ENCODE measurements at places on chromosomes 5 and 9.

GRCh38 chr9:34084562-34084961 is 35.9 kb upstream of the UBAP2 start:
- DNase-seq = no peak

GRCh38 chr5:801472-801871 is 16.9 kb upstream of the ZDHHC11B start:
- DNase-seq = no peak

GRCh38 chr5:152004095-152004494 is 79.4 kb upstream of the GLRA1 start:
- DNase-seq = no peak

GRCh38 chr9:21081451-21081850 is 3.7 kb upstream of the IFNB1 start:
- no peak for DNase-seq

DNA sequence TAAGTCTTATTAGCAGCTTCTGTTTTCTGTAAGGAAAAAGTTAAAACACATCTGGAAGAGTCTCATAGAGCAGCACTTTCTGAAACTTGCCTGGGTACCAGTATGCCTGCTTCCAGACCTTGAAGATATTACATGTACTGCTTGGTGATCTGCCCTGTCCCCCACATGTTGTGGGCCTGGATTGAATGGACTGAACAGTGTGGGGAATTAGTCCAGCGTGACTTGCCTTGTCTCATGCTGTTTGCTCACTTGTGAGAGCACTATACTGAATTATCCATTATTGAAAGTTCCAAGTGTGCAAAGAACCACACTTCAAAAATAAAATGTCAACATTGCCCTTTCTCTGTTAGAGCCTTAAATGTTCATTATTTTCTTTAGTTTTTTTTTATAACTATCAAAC is 8.9 kb downstream of the CTNNA1 start:
- DNase-seq = no peak

All from SK-N-MC (cell line).